ENCODE measurements at places on chromosomes 16 and 17.

DNA sequence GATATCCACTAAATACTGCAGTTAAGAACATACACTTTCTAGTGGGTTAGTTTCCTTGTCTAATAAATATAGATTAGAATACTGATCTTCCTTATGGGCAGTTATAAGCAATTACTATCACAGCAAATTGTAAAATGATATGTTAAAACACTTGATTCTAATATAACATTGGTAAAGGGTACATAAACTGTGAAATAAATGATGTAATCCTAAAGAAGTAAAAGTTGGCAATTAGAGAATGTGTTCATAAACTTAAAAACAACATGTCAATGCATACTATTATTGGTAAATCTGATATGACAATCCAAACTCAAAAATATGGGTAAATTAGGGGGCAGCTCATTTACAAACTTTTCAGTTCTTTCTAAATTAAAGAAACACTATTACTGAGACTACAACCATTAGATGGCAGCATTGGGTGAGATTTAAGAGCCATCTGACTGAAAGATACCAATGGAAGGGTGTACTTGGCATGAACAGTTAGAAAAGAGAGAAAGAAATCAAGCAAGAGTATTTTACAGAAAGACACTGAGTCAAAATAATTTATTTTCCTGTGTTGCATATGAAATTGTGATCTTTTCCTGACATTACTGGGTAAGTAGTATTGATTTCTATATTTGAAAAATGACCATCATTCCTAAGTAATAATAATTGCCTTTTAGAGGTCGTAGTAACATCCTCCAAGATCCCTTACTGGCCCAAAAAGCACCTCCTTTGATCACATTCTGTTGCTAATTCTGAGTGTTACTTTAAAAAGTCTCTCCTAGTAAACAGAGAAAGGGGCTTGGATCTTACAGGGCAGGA, 119.6 kb downstream of the SPAG9 start:
- DNase-seq: peak; percentile 62

DNA sequence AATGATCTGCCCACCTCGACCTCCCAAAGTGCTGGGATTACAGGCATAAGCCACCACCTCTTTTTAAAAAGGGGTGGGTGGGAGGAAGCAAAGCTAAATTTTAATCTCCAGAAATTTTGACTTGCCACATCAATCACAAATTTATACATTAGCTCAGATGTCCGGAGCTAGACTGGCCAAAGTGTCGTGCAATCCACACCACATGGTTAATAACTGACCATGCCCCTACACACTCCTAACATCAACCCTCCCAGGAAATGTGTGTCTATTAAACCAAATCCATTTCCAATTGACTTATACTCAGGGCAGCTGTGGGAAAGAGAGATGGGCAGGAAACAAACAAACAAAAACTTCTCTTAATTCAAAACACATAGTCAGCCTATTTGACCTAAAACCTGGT, 29.9 kb downstream of the SMURF2 start:
- DNase-seq: no peak

- no peak for DNase-seq
Measured at GRCh38 chr17:48335858-48336500, 94.0 kb downstream of the SKAP1 start.

- DNase-seq: no peak
Measured at GRCh38 chr16:80759419-80760162, 44.8 kb downstream of the CDYL2 start.

GRCh38 chr17:79940459-79941087, 95.1 kb downstream of the TBC1D16 start:
- no peak for DNase-seq

GRCh38 chr16:26214581-26215174, 522.9 kb downstream of the HS3ST4 start:
- DNase-seq: no peak

- no peak for DNase-seq
Measured at GRCh38 chr17:35775583-35775982, 14.9 kb downstream of the C17orf50 start.

GRCh38 chr17:47997586-47997985, 26.7 kb downstream of the CDK5RAP3 start:
- DNase-seq: peak; percentile 22

- no peak for DNase-seq
Measured at GRCh38 chr16:50476486-50477255, 71.5 kb upstream of the NKD1 start.

DNA sequence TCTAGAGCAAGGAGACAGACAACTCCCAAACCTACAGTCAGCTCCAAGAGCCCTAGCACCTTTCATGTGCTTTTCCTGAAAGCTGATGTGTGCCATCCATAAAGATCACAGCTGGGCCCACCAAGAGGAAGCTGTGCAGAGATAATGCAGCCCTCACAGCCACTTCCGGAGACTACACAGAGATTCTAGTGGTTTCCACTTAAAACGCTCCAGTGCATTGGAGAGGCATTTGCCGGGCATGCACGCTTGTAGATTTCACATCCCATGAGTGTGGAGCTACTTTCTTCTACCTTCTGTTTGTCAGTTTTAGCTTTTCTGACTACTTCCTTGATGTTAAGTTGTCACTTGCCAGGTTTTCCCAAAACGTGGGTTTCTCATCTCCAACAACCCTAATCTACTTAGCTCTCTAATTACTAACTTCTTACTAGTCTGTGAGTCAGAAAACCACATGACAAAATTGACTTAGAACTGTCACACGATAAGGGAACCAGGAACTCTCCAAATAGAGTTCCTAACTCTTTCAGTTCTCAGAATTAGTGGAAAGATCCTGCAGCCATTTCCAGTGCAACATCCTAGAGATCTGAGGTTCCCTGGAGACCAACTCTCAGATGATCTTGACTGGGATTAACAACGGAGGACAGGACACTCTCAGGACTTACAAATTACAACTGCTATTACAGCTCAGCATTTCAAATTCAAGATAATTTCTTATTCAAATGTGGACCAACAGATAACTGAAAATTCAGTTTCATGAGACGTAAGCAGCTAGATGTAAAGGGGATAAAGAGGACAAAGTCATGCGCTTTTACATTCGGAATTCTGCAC, 28.6 kb downstream of the PMP22 start:
- no peak for DNase-seq

DNA sequence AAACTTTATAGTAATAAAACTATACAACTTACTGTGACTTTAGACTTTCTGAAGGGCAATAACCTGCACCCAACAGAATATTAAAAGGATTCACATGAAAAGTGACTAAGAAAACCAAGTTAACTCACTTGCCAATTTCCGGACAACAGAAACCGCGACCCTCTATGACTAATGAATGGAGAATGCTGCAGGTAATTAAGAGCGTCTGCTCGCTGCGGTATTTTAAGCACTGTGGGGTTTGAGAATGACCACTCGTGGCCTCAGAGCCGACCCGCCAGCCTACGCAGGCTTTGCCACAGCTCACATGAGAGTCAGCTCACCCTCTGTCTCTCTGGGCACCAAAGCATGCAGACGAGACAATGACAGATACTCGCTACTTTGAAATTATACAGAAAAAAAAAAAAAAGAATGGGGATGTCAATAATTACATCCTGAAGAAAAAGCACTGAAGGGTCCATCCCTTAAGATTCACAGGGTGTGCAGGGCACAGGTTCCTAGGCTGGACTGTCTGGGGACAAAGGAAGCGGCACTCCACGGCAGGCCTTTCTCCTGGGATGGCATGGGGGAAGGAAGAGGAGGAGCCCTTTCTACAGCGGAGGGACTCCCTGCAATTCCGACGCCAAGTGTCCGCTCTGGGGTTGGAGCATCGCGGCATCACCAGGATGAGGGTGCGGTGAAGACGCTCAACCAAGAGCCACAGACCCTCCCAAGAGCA, 35.0 kb downstream of the ZCCHC14 start:
- no peak for DNase-seq

- DNase-seq: no peak
Measured at GRCh38 chr17:50909765-50910605, 43.8 kb upstream of the TOB1 start.

GRCh38 chr16:63185235-63185780, 1149.1 kb upstream of the CDH8 start:
- DNase-seq: no peak

GRCh38 chr17:1005361-1005946, 8.5 kb downstream of the TIMM22 start:
- peak; percentile 52 for DNase-seq

GRCh38 chr16:75433732-75434413, 570 bp upstream of the CFDP1 start:
- DNase-seq: peak; percentile 66

DNA sequence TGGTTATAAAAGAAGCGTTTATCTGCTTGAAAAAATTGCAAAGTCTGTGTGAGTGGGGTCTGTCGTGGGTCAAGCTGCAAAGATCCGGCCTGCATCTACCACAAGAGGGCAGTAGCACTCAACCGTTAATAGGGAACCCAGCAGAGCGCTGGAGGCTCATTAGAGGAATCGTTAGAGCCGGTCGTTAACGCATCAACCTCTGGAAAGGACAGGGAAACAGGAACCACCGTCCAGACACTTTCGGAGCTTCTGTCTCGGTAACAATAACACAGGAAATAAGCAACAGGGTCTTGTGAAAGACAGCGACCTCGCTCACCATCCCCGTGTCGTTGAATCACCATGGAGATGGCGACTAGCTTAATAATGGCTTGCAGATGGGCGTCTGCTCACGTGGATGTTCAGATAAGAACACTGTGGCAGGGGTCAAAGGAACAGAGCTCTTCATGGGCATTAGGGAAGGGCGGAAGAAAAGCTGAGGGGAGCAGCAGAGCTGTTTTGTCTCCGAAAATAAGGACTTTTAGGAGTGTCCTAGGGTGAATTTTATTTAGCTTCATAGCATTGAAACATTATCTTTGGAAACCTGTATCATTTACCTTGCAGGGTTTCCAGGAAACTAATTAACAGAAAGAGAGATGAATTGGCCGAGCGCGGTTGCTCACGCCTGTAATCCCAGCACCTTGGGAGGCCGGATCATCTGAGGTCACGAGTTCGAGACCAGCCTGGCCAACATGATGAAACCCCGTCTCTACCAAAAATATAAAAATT, 11.9 kb upstream of the NSRP1 start:
- DNase-seq: peak; percentile 91

DNA sequence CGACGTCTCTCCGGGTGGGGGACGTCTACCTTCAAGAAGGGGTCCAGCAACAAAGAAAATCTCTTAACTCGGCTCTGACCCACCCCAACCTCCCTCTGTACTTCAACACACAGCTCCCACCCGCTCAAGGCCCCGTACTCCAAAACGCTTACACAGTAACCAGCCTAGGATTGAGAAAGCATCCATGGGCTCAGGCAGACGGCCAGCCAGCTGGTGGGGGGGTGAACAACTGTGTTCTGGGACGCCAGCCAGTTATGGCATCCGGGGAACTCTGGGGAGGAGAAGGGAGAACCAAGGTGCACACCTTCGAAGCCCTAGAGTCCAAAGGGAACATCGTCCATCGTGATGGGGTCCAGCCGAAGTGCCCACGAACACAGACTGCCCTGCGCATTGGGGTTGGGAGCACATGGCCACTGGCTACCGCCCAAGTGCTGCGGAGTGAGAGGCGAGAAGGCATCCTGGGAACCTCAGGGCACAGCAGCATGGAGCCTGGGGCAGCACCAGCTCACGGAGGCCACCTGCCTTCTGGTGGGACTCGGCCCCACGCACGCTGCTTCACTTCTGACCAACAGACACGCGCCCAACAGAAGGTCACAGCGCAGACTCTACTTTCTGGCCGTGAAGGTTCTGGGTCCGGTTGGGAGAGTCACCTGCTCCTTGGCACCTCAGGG, 14.3 kb downstream of the SLC16A3 start:
- DNase-seq: peak; percentile 76

DNA sequence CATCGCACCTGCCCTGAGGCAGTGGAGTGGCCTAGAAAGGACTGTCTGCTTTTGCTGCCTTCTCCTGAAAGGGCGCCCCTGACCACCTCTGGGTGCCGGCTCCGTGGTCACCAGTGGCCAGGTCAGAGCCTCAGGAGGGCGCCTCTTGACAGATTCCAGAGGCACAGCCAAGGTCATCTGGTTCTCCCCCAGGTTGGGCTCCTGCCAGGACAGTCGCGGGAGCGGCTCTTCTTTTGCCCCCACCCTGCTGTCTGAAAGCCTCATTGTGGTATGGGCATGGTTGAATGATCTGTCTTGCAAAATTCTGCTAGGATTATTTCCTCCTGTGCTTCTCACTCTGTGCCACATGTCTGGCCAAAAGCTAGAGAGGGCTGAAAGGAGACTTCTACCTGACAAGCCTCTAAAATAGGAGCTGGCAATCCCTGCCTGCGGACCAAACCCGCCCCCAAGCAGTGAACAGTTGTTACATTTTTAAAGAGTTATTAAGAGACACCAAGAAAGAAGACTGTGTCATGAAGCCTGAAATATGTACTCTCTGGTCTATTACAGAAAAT, 82.8 kb downstream of the SNX29 start:
- no peak for DNase-seq

Measured in D341Med (cell line).